ENCODE measurements at places on chromosomes 2 and 18.

DNA sequence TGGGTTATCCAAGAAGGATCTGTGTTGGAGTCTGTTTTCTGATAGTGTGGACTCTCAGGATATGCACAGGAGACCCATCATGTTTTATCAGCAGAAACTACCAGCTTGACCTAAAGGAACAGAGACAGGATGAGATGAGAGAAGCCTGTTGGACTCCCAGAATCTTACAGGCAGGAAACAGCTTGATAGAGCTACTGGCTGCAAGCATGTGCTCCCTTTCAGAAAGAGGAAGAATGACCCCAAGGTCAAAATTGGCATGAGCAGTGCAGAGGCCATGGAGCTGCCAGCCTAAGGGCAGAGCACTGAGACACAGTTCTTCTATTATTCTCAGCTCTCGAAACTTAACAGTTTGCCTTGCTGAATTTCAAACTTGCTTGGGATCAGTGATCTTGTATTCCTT, 135.2 kb upstream of the NFATC1 start:
- no peak for DNase-seq

GRCh38 chr2:106996171-106996769, 110.3 kb upstream of the ST6GAL2 start:
- DNase-seq = no peak

DNA sequence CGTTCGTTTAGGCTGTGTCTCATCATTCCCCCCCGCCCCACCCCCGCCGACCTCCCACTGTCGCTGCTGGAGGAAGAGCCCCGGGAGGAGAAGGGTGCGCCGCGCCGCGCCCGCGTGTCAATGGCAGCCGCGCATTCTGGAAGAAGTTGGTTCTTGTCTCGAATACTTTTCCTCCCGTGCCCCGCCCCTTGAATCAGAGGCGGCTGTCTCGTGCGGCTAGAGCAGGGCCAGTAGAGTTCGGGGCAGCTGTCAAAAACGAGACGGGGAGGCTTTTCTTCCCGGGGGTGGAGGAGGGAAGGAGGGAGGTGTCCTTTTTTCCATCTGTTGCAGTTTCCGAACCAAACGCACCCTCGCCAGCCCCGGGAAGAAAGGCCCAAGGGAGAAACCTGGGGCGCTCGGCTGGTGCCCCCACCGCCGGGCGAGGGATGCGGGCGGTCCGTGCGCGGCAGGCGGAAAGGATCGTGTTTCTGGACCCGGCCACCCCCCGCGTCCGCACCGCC, 410 bp upstream of the TGIF1 start:
- DNase-seq = peak; percentile 71

DNA sequence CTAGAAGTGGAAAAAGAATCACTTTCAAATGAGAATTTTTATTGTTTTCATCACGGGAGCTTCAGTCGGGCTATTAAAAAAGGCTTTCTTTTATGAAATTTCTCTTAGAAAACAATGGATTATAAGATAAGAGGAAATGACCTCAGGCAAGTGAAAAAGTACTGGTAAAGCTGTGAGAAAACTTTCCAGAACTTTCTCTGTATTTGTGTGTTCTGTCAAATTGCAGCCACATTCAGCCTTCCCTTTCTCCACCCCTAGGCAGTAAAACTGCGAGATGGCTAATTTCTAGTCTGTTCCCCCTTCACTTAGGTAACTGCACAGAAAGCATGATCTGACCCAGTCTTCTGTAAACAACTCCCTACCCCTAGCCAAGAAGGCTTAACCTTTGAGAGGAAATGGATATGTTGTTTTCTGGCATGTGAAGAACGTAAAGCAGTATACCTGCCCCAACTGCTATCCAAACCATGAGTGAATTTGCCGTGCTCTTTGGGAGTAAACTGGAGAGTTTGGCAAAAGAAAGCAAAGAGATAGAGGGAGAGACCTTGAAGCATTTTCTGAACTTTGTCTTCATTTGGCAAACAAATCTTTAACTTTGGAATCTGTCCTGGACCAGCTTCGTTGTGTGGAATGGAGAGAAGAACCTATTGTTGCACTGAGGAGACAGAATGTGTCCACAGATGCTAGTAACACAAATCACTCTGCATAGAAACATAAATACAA, 105.4 kb downstream of the ETAA1 start:
- no peak for DNase-seq

DNA sequence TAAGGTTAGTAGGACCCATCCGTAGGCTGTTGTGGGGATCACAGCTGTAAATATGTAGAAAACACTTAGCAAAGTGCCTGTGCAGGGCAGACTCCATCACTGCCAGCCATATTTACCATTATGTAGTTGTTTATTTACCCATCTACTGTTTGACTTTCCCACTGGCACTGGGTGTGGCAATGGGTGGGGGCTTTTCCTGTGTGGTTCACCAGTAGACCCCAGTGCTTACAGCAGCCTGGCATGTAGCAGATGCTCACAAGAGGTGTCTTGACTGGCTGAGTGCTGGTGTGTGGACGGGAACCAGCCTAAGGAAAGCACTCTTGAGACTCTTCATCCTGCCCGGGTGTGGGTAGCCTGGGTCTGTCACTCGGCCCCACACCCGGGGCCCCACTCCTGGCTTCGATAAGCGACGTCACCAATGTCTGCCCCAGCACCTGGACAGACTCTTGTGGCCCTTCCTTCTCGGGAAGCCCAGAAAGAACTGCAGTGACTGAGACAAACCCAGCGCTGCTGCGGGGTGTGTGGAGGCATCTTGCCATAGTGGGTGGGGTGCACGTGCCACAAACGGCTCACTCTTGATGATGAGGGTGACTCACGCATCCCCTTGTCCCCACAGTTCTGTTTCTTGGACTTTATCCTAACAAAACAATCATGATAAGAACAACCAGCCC, 78.3 kb downstream of the HDAC4 start:
- no peak for DNase-seq

GRCh38 chr2:241868661-241869081, 858 bp upstream of the RTP5 start:
- DNase-seq = no peak

- DNase-seq = no peak
Observed at GRCh38 chr2:23135481-23136100, 249.4 kb upstream of the KLHL29 start.

DNA sequence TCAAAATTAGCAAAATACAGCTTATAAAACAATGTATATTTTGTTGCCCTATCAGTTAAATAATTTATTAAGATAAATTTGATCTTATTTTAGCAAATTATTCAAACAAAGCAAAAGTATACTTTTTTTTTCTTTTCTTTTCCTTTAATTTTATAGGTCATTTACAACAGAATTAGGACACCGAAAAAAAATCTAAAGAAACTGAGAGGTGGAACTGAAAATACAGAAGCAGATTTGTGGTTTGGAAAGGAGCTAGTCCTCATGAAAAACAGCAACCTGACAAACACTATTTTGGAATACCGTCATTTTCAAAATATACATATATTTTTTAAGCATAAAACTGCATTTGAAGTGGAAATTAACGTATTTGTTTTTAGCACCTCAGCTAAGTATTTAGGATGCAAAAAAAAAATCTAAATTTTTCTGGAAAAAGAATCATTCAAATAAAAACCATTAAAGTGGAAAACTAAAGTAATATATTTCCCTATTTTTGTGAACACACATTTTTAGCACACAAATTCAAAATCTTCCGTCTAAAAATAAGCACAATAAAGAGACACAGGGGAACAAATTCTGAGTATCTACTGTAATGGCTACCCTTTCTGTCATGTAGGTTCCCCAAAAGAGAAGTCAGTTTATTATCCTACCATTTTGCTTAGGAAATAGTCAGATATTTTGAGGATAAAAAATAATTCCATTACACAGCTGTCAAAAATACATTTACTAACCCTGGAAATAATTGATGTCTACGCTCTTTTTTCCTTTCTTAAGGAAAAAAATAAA, 2.7 kb downstream of the CCDC88A start:
- no peak for DNase-seq

GRCh38 chr2:191526091-191526490, 151.8 kb upstream of the NABP1 start:
- DNase-seq = no peak

- no peak for DNase-seq
Observed at GRCh38 chr2:207087046-207087902, 78.5 kb downstream of the KLF7 start.

- DNase-seq = no peak
Observed at GRCh38 chr2:180196419-180196977, 189.4 kb upstream of the CWC22 start.

GRCh38 chr2:203453858-203454451, 81.1 kb downstream of the RAPH1 start:
- DNase-seq = no peak

GRCh38 chr2:186423481-186423880, 62.6 kb upstream of the ZC3H15 start:
- no peak for DNase-seq

DNA sequence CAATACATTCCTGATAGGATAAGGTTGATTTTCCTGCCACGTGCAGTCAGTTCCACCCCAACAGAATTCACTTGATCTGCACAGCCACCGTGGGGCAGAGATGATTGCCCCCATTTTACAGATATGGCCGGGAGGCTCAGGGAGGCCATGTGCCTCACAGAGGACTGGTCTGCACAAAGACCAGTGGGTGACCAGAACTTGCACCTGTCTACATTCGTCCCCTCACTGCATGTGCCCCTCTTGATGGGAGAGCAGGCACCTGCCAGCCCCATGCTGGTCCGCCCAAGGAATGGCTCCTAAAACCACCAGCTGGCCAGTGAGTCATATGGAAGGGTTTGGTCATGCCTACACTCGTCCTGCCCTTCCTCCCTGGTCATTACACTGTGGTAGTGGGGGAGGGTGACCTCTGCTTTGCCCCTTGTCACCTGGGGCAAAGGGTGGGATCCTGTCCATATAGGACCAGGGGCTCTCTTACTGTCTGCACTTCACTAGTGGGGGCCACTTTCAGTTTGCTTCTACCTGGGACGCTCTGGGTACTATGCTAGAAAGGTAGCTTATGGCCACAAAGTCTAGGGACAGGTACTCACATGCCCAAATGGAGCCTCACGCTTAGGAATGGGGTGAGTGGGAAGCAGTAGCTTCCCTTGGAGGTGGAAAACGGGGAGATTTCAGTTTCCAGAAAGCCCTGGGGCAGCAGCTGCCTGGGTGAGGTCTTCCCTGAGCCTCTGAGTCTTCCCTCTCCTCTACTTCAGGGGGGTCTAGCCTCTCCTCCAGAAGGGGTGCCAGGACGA, 14.7 kb downstream of the RRM2 start:
- no peak for DNase-seq

- peak; percentile 38 for DNase-seq
Observed at GRCh38 chr2:36800381-36800780, 103.9 kb downstream of the VIT start.

GRCh38 chr18:11669271-11669947, 19.7 kb upstream of the GNAL start:
- no peak for DNase-seq

DNA sequence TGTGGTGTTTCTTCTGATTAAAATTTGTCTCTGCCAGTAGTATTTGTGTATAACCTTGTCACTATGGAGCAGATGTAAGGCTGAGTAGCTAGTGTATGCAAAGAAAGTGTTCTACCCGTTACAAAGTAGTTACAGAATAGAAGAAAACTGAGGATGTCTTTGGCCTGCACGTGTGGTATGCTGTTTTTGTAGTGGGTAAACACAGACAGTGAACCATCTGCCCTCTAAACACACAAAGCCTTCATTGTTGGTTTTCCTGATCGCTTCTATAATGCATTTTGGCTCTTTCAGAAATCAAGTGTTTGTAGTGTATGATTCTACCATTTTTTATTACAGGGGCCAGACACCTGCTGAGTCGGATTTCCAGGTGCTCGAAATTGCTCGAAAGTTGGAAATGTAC, 61.5 kb downstream of the FARP2 start:
- no peak for DNase-seq

DNA sequence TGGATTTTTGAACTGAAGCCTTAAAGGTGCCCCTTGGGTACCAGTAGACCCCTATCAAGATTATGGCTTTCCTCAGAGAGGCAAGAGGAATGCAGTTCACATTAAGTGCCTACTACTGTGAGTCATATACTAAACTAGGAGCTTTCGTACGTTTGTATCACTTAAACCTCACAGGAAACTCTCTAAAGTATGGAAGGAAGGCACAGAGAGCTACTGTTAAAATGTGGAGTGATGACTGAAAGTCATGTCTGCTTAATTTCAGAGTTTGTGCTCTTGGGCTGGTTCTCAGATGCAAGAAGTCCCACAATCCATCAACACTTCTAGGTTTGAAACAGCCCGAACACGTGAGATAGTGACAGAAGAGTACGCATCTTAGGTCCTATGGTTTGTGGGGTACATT, 4.7 kb downstream of the PLCL1 start:
- no peak for DNase-seq

DNA sequence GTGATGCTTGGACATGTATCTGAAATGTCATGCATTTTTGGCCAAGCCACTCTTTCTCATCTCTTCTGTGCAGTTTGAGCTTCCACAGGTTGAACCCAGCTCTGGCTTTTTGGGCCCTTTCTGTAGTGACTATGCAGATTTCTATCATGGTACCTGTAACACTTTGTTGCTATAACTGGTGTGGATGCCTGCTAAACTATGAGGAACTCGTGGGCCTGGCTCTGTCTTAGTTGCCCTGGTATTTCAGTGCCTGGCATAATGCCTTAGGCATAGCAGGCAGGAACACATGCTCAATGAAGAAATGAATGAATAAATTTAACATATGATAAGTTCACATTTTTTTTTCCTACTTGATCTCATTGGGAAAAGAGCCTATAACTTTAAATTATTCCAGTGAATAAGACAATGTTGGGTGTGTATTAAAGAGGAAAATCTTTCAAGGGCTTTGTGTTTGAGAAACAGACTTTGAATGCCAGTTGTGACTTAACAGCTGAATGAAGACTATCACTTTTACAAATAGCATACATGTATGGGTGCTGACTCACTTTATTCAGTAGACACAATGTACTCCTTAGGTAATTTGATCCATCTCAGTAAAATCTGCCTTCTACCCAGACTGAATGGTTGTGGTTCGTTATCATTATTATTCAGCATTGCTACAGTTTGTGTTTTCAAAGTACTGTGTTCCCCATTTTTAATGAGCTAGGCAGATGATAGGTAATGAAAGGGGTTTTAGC, 86.4 kb upstream of the MAP4K3 start:
- DNase-seq = no peak

DNA sequence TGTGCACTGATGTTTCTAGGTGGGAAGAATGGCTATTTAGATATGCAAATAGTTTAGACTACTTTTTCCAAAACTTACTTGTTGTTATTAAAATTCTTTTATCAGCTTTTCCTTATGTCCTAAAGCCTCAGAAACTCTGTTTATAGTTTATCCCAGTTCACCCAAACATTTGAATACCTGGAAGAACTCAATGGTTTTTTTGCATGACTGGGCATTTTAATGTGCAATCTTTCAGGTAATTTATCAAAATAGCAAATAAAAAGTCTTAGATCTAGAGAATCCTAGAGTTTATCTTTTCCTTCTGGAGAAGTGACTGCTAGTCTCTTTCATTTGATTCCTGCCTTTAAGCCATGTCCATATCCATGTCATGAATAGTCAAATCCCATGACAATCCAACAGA, 9.6 kb upstream of the ADAM23 start:
- no peak for DNase-seq

Measured in activated T-helper 9 cell treated with anti-CD3 and anti-CD28 coated beads, Interleukin-2, amount 50 U/mL, for 16 hours (primary cell).